ENCODE measurements at places on chromosomes 6 and 20.

GRCh38 chr20:10992731-10993130, 318.9 kb upstream of the JAG1 start:
- no peak for DNase-seq

- no peak for DNase-seq
Observed at GRCh38 chr6:148200293-148200692, 142.3 kb upstream of the SASH1 start.

GRCh38 chr6:111794727-111795452, 78.4 kb downstream of the FYN start:
- DNase-seq: no peak

- DNase-seq: no peak
Observed at GRCh38 chr6:3977875-3978711, 100.8 kb downstream of the FAM217A start.

- no peak for DNase-seq
Observed at GRCh38 chr20:62030357-62030756, 35.3 kb downstream of the TAF4 start.

DNA sequence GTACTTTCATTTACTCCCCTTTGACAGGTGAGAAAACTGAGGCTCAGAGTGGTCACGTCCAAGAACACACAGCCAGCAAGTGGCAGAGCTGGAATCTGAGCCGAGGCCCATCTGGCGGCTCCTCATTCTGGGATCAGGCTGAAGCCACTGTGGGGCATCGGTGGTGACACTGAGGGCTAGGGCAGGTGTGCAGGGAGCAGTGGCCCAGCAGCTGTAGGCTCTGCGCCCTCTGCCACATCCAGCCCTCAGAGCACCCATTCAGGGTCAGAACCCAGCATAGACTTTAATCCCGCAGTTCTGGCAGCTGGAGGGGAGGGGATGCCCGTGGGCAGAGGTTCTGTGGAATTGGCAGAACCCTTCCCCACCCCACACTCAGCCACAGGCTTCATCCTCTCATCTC, 210.3 kb downstream of the PREX1 start:
- DNase-seq: no peak

- no peak for DNase-seq
Observed at GRCh38 chr6:53566755-53567154, 21.9 kb upstream of the GCLC start.

DNA sequence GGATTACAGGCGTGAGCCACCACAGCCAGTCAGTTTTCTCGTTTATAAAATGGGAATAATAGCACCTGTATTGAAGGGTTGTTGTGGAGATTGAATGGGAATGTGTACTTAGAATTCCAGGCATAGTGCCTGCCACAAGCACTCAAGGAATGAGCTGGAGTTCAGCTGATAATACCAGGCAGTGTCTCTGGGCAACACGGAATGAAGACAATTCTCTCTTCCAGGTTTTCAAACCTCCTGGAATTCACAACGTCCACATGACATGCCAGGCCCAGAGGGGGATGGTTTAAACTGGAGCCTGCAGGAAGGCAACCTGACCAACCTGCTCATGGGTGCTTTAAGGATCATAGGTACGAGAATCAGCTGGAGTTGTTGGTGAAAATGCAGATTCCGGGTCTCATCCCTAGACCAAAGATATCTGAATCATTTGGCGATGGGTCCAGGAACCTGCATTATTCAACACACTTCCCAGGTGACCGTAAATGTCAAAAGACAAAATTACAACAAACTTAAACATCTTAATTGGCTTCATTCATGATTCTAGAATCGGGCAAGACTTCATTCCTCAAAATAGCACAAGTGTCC, 1.9 kb upstream of the PTPN1 start:
- DNase-seq: no peak

DNA sequence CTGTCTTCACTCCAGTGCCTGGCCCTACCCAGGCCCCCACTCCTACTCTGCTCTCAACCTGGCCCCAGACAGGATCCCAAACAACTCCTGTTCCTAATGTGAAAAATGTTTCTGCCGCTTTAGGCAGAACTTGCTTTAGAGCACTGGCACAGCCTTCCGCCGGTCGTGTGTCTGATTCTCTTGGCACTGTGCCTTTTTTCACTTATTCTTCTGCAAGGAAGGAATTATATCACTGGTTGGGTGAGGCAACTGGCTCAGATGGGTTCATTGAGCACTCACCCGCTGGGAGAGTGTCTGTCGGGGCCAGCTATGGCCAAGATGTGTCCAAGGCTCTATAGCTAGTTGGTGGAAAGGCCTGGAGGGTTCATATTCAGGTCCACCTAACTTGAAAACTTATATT, 33.6 kb upstream of the HLA-A start:
- no peak for DNase-seq

DNA sequence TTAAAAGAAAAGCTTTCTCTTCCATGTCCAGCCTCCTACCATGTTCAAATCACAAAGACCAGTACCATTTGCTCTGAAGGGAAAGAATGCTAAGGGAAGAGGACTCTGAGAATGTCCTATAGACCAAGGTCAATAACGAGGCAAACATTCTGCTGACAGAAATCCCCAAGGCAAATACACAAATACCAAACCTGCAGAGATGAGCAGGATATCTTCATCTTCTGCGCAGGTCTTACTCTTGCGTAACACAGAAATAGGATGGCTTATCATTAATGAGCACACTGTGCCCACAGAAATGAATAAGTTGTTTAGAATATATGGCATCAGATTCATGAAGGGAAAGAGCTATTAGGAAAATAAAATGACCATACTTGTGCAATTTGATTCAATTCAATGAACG, 137.3 kb downstream of the BTBD9 start:
- no peak for DNase-seq

DNA sequence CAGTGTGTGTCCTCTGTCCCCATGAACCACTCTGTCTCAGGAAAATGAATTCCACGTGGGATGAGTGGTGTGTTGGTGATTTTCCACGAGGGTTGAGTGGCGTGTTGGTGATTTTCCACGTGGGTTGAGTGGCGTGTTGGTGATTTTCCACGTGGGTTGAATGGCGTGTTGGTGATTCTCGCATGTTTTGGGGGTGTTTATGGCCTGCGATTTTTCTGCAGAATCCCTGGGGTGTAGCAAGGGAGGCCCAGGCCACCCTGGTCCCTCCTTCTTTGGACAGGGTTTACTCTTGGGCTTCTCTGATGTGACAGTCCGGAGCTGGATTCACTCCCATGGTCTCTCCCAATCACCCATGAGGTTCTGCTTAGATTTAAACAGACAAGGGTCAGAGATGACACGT, 90.6 kb upstream of the FRMD1 start:
- no peak for DNase-seq

All from T-helper 2 cell (primary cell).